RCC 7860 (cell line): ENCODE measurements at places on chromosomes 12 and 14.

DNA sequence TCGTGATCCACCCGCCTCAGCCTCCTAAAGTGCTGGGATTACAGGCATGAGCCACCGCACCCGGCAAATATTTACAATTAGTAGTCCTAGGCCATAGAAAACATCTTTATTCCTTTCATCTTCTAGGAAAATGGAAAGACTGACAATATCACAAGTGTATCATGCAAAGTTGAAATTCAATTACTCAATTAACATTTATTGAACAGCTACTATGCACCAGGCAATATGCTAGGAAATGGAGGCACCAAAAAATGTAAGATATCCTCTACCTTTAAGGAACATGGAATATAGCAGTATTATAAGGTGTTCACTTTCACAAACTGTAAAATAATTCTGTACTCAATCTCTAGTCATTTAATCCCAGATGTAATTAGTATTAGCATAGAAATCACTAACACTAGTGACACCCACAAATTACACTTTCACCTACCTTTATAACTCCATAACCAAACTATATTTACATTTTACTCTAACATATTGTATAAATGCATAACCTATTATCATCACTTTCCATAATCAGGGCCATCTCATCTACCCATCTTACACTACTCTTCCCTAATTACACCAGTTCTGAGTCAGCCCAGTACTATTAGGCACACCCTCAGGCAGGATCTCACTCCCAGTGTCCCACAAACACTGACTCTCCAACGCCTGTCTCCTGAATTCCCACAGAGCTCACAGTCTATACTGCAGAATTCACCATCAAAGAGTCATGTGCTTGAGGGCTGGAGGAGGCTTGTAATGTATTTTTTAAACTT is 10.4 kb downstream of the CORO1C start:
- DNase-seq, result peak; percentile 43

DNA sequence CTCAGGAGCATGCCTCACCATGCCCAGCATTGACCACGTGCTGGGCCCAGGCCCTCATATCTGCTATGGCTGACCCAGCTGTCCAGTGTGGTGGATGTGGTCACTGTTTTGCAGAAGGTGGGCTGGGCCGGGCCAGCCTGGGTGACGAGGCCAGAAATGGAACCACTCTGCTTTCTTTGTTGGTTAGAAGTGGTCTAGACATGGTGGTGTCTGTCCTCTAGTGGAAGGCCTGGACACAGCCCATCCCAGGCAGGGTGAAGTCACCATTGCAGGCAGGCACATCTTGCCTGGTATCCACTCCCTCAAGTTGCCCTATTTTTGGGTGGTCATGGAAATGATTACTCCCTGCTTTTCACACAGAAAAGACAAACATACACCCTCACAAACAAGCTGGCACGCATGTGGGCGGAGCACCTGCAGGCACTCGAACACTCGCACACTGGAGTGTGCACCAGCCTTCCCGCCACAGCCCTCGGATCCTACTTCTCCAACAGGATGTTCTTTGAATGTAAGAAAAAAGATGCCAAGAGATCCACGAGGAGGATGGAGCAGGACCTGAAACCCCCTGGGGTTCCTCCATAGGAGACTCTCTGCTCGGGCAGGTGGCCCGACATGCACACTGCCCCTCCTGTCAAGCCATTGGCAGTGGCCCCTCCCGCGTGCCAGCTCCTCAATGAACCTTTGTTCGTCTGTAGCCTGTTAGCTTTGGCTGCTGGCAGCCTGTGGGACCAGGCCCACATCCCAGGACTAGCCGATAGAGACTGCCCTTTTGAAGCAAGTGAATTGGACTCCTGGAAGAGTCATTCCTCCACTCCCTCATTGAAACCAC is 38.4 kb downstream of the MLXIP start:
- DNase-seq, result no peak

GRCh38 chr12:100566887-100567637 is 6.4 kb upstream of the GAS2L3 start:
- DNase-seq, result no peak

GRCh38 chr14:68384335-68384734 is 408.5 kb downstream of the ZFP36L1 start:
- DNase-seq, result no peak

DNA sequence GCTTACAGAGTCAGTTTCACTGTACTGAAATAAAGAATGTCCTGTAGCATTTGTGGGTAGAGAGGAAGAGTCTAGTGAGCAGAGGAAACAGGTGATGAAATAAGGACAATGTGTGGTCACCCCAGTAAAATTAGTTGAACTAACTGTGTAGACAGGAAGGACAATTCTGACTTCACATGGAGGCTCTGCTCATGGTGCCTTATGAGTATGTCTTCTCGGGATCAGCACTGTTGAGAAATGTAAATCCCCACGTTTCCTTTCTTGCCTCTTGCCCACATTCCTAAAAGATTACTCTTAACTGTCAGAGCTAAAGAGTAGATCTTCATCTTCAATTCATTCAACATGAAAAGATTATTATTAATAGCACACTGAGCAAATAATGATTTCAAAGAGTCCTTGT is 113.2 kb upstream of the FLRT2 start:
- peak; percentile 70 for DNase-seq

- DNase-seq, result no peak
These were observed 25.3 kb downstream of the GPRC5D start for GRCh38 chr12:12926571-12927071.

DNA sequence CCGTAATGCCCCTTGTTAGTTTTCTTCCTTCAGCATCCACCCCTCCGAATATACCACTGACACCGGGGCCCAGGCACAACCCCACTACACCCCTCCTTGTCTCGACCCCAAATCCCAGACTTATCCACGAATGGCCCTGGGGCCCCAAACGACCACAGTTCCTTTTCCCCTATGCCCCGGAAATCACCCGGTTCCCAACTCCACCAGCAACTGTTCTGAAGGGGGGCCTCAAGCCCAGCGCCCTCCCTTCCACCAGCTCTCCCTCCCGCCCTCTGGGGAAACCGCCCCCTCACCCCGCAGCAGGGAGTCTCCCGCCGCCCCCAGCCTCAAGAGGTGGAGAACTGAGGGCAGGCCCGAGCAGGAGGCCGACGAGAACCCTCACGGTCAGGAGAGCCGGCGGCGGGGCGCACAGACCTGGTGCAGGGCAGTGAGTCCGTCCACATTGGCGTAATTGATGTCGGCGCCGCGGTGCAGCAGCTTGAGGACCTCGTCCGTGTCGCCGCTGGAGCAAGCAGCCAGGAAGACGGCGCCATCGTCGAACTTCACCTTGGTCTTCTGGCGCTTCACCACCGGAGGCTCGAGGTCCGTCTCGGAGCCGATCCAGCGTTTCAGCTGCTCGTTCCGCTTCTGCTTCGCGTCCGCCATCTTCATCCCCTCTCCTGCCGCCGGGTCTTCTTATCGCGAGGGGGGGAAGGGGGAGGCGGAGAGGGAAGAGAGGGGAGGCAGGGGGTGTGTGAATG is 446 bp downstream of the PPP1R12A start:
- DNase-seq, result peak; percentile 4

DNA sequence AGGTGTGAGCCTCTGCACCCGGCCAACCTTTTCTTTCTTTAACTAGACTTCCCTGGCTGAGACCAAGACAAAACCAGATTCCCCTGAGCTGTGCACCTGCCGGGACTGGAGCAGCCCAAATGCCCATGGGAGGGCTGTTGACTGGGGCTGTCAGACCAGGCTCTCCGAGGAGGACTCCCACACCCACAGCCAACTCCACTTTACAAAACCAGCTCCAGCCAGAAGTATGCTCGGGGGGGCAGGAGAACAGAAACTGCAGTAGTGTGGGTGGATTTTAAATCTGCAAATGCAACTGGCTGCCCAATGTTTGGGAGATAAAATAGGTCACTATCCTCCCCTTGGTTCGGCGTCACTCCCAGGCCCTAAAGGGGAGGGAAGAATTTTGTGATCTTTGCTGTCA is 78.5 kb downstream of the VCPKMT start:
- no peak for DNase-seq

GRCh38 chr12:80946591-80946990 is 8.9 kb upstream of the LIN7A start:
- DNase-seq, result no peak

- no peak for DNase-seq
These were observed 5.5 kb upstream of the ATN1 start for GRCh38 chr12:6921996-6922946.

DNA sequence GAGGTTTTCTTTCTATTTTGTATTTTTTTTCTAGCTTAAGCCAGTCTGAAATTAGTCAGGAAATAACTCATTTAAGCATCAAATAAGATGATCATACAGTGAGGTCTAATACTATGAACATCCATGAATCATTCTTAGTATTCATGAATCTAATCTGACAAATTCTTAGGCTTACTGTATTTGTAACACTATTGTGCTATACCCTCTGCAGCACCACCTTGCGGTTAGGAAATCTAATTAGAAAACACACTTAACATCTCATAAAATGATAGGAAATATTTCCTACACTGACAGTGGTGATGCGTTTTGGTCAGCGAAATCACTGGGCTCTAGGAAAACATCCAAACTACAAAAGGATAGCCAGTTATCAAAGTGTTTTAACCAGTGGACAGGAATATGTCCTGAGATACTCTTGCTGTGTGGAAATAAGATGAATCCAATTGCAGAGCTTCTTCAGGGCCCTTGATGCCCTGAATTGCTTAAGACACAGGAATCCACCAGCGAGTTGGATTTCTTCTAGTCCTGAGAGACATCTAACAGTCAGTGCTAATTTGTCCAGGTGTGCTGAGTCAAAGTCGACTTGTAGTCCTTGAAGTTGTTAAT is 109.3 kb upstream of the MYF6 start:
- DNase-seq, result peak; percentile 31

- DNase-seq, result no peak
These were observed 28.3 kb upstream of the HIGD1C start for GRCh38 chr12:50924131-50924438.
